H1 (cell line): ENCODE measurements at places on chromosomes 1 and 21. TPM values are rescaled to one million over a fixed set of nuclear protein-coding genes. Genes with fewer than 3 reads are reported as not detected.
A peak's percentile ranks its signal among the peaks of the same experiment; 100 is the strongest.

- no peak for DNase-seq
- H3K27me3 ChIP-seq: no peaks in the 10 kb centered on the region
- no peaks in the 10 kb centered on the region for H3K36me3 ChIP-seq
- no peak overlapping the region for H3K4me3 ChIP-seq
These were observed 2.2 kb upstream of the FRRS1 start for GRCh38 chr1:99768524-99769245.

- no peaks in the 10 kb centered on the region for H3K4me1 ChIP-seq
- DNase-seq: peak; percentile 49
- no peak overlapping the region for H3K4me3 ChIP-seq
- H3K27ac ChIP-seq: no peak overlapping the region
- H3K27me3 ChIP-seq: no peaks in the 10 kb centered on the region
These were observed 29.9 kb upstream of the CTBS start for GRCh38 chr1:84603941-84604830.

GRCh38 chr1:9437961-9438430 lies 101.3 kb upstream of the SLC25A33 start:
- no peaks in the 10 kb centered on the region for H3K36me3 ChIP-seq
- no peaks in the 10 kb centered on the region for H3K4me1 ChIP-seq
- H3K27ac ChIP-seq: no peak overlapping the region
- DNase-seq: no peak
- H3K4me3 ChIP-seq: no peak overlapping the region

GRCh38 chr1:167781558-167781957 lies 59.8 kb downstream of the MPZL1 start:
- no peaks in the 10 kb centered on the region for H3K4me1 ChIP-seq
- H3K27me3 ChIP-seq: no peaks in the 10 kb centered on the region
- DNase-seq: no peak
- H3K36me3 ChIP-seq: peaks cover 18% of the 10 kb centered on the region

DNA sequence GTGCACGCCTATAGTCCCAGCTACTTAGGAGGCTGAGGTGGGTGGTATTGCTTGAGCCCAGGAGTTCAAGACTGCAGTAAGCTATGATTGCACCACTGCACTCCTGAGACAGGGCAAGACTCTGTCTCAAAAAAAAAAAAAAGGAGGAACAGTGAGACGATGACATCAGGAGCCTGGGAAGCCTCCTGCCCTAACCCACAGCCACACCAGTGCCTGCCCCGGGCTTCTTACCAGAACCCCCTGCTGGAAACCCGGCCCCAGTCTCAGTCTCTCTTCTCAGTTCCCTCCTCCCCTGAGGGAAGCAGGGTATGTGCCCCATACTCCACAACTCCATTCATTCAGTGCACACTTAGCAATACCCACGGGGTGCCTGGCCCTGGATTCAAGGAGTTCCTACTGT lies 9.1 kb downstream of the COL8A2 start:
- H3K27me3 ChIP-seq: no peaks in the 10 kb centered on the region
- DNase-seq: no peak
- H3K36me3 ChIP-seq: no peaks in the 10 kb centered on the region
- H3K4me1 ChIP-seq: peaks cover 3% of the 10 kb centered on the region

The LCE2A gene
- not detected in 2 replicates for total RNA-seq

DNA sequence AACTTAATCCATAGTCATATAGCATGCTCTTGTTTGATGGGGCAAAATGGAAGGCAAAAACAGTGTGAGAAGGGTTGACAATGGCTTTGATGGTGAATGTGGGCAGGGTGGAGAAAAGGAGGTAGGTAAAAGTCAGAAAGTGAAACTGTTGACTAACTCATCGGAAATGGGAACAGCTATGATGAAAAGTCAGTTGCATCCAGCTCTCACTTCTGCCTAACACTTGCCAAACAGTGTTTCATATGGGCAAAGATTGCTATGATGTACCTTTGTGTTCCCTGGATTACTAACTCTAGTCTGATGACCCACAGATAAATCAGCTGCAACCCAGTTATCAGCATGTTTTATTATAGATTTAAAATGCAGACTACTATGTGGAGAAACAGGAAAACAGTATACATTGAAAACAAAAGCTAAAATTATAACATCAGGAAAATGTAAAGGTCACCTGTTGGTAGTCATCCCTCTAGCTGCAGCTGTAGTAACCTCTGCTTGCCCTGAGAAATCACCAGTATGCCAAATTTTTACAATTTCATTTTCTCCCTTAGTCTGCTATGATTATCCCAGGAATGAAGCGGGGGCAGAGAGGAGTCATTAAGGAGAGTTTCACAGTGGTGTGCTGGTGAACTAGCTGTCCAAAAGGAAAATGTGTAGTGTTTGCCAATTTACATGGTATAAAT lies 11.7 kb downstream of the TNFSF18 start:
- H3K27ac ChIP-seq: no peak overlapping the region
- no peaks in the 10 kb centered on the region for H3K4me1 ChIP-seq
- H3K36me3 ChIP-seq: no peaks in the 10 kb centered on the region
- DNase-seq: no peak
- H3K4me3 ChIP-seq: no peak overlapping the region

DNA sequence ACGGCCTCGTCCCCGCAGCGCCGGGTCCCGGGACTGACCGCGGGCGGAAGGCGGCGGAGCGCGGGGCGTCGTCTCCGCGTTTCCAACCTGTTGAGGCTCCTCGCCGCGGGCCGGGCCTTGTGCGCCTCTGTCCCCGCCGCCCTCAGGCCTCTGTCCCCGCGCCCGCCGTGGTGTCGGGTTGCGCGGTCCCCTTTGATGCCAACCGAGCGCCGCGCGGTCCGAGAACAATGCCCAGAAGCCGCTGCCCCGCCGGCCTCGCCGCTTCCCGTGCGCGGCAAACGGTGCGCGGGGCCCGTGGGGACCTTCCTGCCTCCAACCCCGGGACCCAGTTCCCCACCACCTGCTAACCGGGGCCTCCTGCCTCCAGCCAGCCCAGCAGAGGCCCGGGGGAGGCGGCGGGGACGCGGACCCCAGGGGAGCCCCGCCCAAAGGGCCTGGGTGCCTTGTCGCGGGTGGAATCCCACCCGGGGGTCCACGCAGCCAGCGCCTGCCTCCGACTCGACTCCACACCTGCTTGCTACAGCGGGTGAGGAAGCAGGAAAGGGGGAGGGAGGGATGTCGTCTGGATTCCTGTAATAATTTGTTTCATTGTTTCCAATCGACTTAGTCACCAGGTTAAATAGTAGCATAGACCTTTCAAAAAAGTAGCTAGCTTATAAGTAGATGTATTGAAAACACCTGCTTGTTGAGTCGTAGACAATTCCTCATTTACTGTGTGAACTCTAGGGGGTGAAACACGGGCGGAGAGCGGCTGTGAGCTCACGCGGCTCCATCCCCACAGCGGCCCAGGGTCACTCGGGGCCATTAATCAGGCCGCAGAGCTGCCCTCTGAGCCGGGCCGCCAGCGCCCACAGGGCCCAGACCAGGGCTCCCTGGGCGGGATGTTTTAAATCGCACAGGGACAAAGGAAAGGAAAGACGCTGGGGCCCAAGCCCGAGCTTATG lies 1.1 kb downstream of the COL18A1 start:
- H3K4me3 ChIP-seq: peak overlapping the region; percentile 76
- no peaks in the 10 kb centered on the region; the same call in 1 of the 2 replicates for H3K27me3 ChIP-seq
- DNase-seq: no peak
- peak overlapping the region; percentile 44; the same call in 1 of the 2 replicates for H3K27ac ChIP-seq
- H3K4me1 ChIP-seq: peaks cover 13% of the 10 kb centered on the region
- no peaks in the 10 kb centered on the region for H3K36me3 ChIP-seq

The KRTAP19-2 gene
- total RNA-seq: not detected in 2 replicates

DNA sequence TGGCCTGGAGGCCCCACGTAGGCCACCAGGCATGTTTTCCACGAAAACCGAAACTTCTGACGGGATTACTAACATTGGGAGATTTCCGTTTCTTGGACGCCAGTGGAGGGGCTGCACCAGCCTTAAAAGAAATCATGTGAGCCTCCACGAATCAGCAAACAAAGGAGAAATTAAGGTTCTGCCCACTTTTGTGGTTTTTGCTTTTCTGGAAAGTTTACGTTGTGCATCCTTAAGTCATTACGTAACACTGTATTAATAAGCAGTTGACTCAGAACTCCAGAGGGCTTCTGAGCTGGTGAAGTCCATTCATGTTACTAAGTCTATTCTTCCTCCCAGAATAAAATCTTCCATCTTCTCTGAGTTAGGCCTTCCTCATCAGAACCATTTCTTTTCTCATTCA lies 168.5 kb downstream of the PSMG1 start:
- no peak overlapping the region for H3K27ac ChIP-seq
- H3K27me3 ChIP-seq: no peaks in the 10 kb centered on the region
- no peaks in the 10 kb centered on the region for H3K36me3 ChIP-seq
- no peak overlapping the region for H3K4me3 ChIP-seq
- no peak for DNase-seq

DNA sequence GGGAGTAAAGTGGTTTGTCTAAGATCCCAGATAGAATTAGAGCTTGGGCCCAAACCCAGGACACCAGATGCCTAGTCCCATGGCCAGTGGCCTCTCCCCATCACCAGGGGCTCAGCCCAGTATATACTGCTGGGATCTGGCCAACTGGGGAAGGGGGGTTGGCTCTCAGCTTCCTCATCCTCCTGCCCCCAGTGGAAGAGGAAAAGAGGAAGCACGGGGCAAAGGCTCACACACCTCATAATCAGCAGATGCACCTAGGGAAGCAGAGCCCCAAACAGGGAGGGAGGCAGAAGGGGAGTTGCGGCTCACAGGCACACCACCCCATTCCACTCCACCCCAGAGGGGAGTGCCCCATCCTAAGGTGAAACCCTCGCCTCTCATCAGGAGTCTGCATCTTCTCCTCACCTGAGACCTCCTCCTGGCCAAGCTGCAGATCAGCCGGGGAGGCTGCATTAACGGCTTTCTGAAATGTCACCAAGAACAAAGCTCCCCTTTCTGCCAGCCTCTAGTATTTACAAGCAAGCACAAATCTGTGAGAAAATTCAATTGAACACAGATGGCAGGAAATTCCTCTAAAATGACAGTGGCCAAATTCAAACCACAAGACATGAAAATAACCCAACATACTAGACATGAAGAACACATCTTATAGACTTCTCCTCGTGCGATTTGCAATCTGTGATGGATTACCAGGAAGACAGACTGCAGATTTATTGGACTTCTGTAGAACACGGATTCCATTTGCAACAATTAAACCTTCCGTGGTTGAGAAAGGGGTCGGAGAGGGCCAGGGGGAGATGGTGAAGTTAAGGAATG lies 82.8 kb downstream of the GLIS1 start:
- H3K4me3 ChIP-seq: no peak overlapping the region
- H3K4me1 ChIP-seq: no peaks in the 10 kb centered on the region; the same call in 1 of the 2 replicates
- DNase-seq: no peak
- H3K36me3 ChIP-seq: no peaks in the 10 kb centered on the region

GRCh38 chr1:170599033-170599432 lies 64.9 kb upstream of the PRRX1 start:
- H3K27me3 ChIP-seq: no peaks in the 10 kb centered on the region
- no peak for DNase-seq
- H3K4me1 ChIP-seq: no peaks in the 10 kb centered on the region
- H3K4me3 ChIP-seq: no peak overlapping the region
- no peak overlapping the region for H3K27ac ChIP-seq
